ENCODE measurements at places on chromosomes 6 and 20.

DNA sequence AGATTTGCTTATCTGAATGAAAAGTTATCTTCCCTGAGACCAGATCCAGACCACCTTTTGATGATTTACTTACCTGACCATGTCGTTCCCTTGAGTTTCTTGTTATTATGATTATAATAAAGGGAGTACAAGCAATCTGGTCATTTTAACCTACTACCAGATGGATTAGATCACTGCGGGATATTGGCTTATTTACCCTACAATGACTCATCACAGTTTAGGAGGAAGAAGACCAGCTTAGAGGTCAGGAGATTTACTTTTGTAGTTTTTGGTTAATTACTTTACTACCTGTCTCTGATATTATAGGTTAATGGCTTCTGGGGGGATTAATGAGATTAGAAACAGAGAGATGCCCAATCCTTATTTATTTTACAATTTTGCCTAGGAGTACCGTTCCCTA lies 10.7 kb downstream of the PKIB start:
- no peaks in the 10 kb centered on the region for H3K36me3 ChIP-seq
- DNase-seq, result no peak
- H3K27ac ChIP-seq, result no peak overlapping the region
- no peaks in the 10 kb centered on the region for H3K4me1 ChIP-seq
- no peak overlapping the region for H3K4me3 ChIP-seq

DNA sequence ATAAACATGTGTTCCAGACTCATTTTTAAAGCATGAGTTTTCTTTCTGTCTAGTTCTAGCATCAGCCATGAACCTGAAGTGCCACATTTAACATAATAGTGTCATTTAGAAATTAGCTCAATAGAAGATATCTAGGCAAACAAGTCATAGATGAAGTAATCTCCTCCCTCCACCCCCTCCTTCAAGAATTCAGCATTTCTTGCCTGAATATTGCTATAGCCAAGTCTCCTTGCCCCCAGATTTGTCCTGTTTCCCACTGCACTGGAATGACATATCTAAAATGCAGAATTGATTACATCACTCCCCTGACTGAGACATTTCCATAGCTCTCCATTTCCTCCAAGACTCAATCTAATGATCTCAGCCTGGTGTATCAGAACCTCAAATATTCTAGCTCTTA lies 134.9 kb upstream of the BACH2 start:
- no peak overlapping the region for H3K27ac ChIP-seq
- no peaks in the 10 kb centered on the region for H3K4me1 ChIP-seq
- H3K27me3 ChIP-seq, result no peaks in the 10 kb centered on the region
- no peaks in the 10 kb centered on the region for H3K36me3 ChIP-seq
- no peak for DNase-seq

GRCh38 chr20:21510414-21511384 lies 3.2 kb downstream of the NKX2-2 start:
- no peaks in the 10 kb centered on the region for H3K36me3 ChIP-seq
- H3K27me3 ChIP-seq, result peaks cover 100% of the 10 kb centered on the region
- H3K27ac ChIP-seq, result no peak overlapping the region
- DNase-seq, result no peak
- peak overlapping the region; percentile 36 for H3K4me3 ChIP-seq
- peaks cover 89% of the 10 kb centered on the region for H3K4me1 ChIP-seq

GRCh38 chr6:152975204-152975915 lies 7.5 kb downstream of the FBXO5 start:
- DNase-seq, result no peak
- H3K27me3 ChIP-seq, result no peaks in the 10 kb centered on the region
- H3K4me3 ChIP-seq, result no peak overlapping the region
- H3K27ac ChIP-seq, result no peak overlapping the region

DNA sequence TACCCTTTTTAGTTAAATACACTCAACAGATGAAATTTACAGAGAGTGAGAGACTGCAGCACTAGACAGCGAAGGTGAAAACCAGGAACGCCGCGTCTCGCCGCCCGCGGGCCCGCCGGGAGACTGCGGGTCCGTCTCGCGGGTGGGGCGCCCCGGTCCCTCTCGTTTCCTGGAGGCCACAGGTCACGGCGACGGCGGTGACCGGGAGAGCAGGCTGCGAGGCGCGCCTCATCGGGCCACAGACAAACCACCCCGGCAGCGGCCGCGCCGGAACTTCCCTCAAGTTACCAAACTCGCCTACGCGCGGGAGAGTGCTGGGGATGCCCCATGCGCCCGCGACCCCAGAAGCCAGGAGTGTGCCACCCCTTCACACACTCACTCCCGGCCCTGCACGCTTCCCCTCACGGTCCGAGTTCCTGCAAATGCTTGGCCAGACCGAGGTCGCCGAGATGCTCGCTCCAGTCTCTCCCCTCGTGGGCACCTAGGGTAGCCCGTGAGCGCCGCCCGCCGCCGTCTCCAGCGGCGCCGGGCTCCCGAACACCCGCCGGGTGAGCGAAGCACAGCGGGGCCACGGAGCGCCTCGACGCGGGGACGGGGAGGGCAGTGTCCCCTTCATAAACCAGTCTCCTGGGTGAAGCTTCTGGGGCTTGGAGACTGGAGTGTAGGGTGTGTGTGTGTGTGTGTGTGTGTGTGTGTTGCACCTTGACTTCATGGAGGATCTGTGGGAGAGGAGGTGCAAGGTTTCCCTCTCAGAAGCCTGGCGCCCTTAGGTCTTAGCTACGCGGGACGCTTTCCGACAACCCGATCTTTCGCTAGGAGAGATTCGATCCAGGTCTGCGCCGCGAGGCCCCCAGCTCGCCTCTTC lies 1.4 kb downstream of the BACH2 start:
- H3K4me3 ChIP-seq, result peak overlapping the region; percentile 67
- H3K4me1 ChIP-seq, result no peaks in the 10 kb centered on the region
- DNase-seq, result peak; percentile 90
- no peaks in the 10 kb centered on the region for H3K36me3 ChIP-seq

GRCh38 chr6:81228912-81229555 lies 523.4 kb downstream of the TENT5A start:
- no peak overlapping the region for H3K4me3 ChIP-seq
- no peaks in the 10 kb centered on the region for H3K36me3 ChIP-seq
- DNase-seq, result no peak

GRCh38 chr6:119612176-119612891 lies 262.8 kb upstream of the MAN1A1 start:
- DNase-seq, result no peak
- no peaks in the 10 kb centered on the region for H3K4me1 ChIP-seq
- H3K4me3 ChIP-seq, result no peak overlapping the region
- H3K27ac ChIP-seq, result no peak overlapping the region
- H3K36me3 ChIP-seq, result no peaks in the 10 kb centered on the region

GRCh38 chr6:75219263-75219662 lies 13.4 kb upstream of the COL12A1 start:
- H3K4me1 ChIP-seq, result no peaks in the 10 kb centered on the region
- DNase-seq, result no peak
- no peaks in the 10 kb centered on the region for H3K36me3 ChIP-seq
- H3K4me3 ChIP-seq, result no peak overlapping the region
- H3K27ac ChIP-seq, result no peak overlapping the region

DNA sequence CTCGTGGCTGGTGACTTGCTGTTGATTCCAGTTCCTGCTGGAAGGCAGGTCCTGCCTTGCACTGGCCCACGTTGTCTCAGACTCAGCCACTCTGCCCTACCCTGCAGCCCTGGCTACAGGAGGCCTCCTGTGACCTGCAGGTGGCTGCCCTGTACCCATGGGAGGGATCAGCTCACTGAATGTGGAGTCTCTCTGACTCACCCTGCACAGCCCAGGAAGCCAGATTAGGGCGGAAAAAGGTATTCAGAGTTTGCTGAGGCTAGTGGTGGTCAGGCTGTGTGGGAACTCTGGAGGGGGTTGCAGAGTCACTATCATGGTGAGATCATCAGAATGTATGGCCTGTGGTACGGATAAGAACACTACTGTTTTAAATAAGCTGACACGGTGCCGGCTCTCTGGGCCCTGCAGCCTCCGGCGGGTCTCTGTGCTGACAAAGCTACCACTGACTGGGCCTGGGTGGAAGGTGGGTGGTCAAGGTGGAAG lies 24.7 kb upstream of the PYGB start:
- peaks cover 11% of the 10 kb centered on the region for H3K36me3 ChIP-seq
- no peak overlapping the region for H3K4me3 ChIP-seq
- DNase-seq, result no peak
- no peak overlapping the region for H3K27ac ChIP-seq
- H3K4me1 ChIP-seq, result no peaks in the 10 kb centered on the region
- no peaks in the 10 kb centered on the region for H3K27me3 ChIP-seq

DNA sequence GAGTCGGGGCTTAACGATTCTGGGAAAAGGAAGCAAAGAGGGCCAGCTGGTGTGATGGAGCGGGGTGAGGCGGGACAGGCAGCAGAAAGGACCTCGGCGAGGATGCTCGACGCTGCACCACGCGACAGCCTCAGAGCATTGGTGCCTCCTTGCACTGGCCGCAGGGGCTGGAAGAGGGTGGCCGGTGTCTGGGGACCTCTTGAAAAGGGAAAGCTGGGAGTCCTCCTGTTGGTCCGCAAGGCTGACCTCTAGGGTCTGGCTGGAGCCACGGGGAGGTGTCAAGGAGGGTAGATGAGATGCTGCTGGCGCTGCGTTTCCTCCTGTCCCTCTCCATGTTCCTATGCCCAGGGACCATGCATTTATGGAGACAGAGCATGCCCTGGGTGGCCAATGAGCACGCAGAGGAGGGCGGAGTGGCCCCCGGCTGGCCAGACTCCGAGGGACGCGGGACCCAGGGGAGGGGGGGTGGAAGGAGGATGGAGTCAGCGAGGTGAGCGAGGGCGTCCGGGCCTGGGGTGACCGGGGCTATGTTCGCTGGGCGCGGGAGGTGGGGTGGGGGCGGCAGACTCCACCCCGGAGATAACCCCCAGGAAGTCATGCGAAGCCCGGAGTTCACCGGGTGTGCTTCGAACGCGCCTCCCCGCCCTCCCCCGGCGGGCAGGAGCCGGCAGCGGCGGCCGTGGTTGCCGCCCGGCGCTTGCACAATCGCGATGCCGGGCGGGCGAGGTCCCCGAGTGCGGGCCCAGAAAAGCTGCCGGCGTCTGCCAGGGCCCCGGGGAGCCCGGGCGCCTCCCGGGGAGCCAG lies at the start of gene CYP24A1:
Gene CYP24A1 (minus strand): TSS at position 334 of the 804 bp plus-strand sequence. CDS start 407 bp downstream, outside the sequence.
- H3K27me3 ChIP-seq, result peaks cover 32% of the 10 kb centered on the region
- H3K4me3 ChIP-seq, result no peak within 1 kb of the TSS
- H3K4me1 ChIP-seq, result peaks cover 25% of the 10 kb centered on the region
- DNase-seq, result peak; percentile 81
- no peaks in the 10 kb centered on the region for H3K36me3 ChIP-seq
- no peak within 1 kb of the TSS for H3K27ac ChIP-seq

GRCh38 chr6:101397199-101397598 lies 3.7 kb downstream of the GRIK2 start:
- H3K4me1 ChIP-seq, result peaks cover 15% of the 10 kb centered on the region
- no peak for DNase-seq
- no peak overlapping the region for H3K27ac ChIP-seq
- no peak overlapping the region for H3K4me3 ChIP-seq

GRCh38 chr20:62772990-62773844 lies 23.1 kb upstream of the MRGBP start:
- peak; percentile 52 for DNase-seq
- H3K27ac ChIP-seq, result peak overlapping the region; percentile 6
- H3K4me1 ChIP-seq, result peaks cover 43% of the 10 kb centered on the region

DNA sequence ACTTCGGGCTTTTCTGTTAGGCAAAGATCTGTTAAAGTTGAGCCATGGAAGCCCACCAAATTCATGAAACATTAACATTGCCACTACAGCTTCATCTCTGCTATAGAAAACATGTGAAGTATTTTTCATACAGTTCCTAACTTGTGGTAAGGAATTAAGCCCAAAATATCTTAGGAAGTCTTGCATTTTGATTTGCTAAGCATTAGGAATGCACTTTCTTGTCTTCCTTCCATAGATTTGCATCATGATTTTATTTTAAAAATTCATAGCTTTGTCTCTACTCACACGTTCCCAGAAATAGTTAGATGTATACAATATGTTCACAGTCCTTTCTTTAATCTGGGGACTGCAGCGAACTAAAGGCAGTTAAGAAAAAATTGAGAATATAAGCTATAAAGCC lies 325.6 kb downstream of the CENPW start:
- no peaks in the 10 kb centered on the region for H3K27me3 ChIP-seq
- H3K4me1 ChIP-seq, result no peaks in the 10 kb centered on the region
- H3K27ac ChIP-seq, result no peak overlapping the region

- no peaks in the 10 kb centered on the region for H3K27me3 ChIP-seq
- H3K36me3 ChIP-seq, result no peaks in the 10 kb centered on the region
- peak; percentile 79 for DNase-seq
- H3K4me1 ChIP-seq, result peaks cover 17% of the 10 kb centered on the region
- peak overlapping the region; percentile 75 for H3K27ac ChIP-seq
- H3K4me3 ChIP-seq, result no peak overlapping the region
Measured at GRCh38 chr6:111739257-111739696, 133.6 kb upstream of the TRAF3IP2 start.

GRCh38 chr20:17841751-17842215 lies 126.8 kb downstream of the SNX5 start:
- H3K27me3 ChIP-seq, result no peaks in the 10 kb centered on the region
- no peak overlapping the region for H3K4me3 ChIP-seq
- no peaks in the 10 kb centered on the region for H3K36me3 ChIP-seq
- peaks cover 29% of the 10 kb centered on the region for H3K4me1 ChIP-seq
- no peak for DNase-seq
- H3K27ac ChIP-seq, result no peak overlapping the region

- H3K36me3 ChIP-seq, result no peaks in the 10 kb centered on the region
- H3K27me3 ChIP-seq, result no peaks in the 10 kb centered on the region
- DNase-seq, result no peak
- H3K4me1 ChIP-seq, result no peaks in the 10 kb centered on the region
Measured at GRCh38 chr6:24391756-24392405, 10.9 kb upstream of the MRS2 start.

GRCh38 chr20:54075322-54075721 lies 4.9 kb upstream of the BCAS1 start:
- H3K27me3 ChIP-seq, result no peaks in the 10 kb centered on the region
- no peak overlapping the region for H3K27ac ChIP-seq
- H3K4me3 ChIP-seq, result no peak overlapping the region

GRCh38 chr6:92337571-92337970 lies 1081.8 kb downstream of the EPHA7 start:
- H3K27me3 ChIP-seq, result no peaks in the 10 kb centered on the region
- no peak overlapping the region for H3K4me3 ChIP-seq
- H3K36me3 ChIP-seq, result no peaks in the 10 kb centered on the region
- no peak overlapping the region for H3K27ac ChIP-seq
- no peaks in the 10 kb centered on the region for H3K4me1 ChIP-seq
- DNase-seq, result no peak

DNA sequence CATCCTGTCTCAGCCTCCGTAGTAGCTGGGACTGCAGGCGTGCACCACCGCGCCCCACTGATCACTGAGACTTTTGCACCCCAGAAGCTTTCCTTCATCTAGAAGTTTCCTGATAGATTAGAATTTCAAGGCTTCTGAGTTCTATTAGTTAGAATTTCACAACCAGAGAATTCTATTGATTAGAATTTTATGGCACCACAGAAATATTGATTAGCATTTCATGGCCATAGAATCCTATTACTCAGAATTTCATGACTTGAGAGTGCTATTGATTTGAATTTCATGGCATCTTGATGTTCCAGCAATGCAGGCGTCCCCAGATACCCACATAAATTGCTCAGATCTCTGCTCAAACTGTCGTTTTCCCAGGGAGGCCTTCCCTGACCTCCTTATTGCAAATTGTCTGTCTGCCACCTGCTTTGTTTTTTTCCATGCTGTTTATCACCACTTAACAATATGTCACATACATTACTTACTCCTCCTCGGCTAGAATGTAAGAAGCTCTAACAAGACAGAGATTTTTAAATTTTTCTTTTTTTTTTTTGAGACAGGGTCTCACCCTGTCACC lies 16.9 kb upstream of the CBFA2T2 start:
- no peak for DNase-seq
- H3K4me3 ChIP-seq, result no peak overlapping the region
- no peaks in the 10 kb centered on the region for H3K27me3 ChIP-seq
- H3K36me3 ChIP-seq, result no peaks in the 10 kb centered on the region

Data from spleen (tissue), 13 donors.